ENCODE measurements at places on chromosomes 5 and 9. TPM values are rescaled to one million over a fixed set of nuclear protein-coding genes. Genes with fewer than 3 reads are reported as not detected.

Gene NEURL1B
- polyA plus RNA-seq: 3.4 TPM

Gene VCAN
- 1.4 TPM for polyA plus RNA-seq

Gene TMEM161B
- 2.5 TPM for polyA plus RNA-seq

Gene SNCAIP
- polyA plus RNA-seq: 0.49 TPM

Gene BHMT
- not detected for polyA plus RNA-seq

Gene HTR4
- polyA plus RNA-seq: not detected

Gene PCDHAC2
- 0.73 TPM for polyA plus RNA-seq

Gene CAMK2A
- polyA plus RNA-seq: 0.12 TPM

Gene ISL1
- polyA plus RNA-seq: 3.5 TPM

Gene KIF24
- 0.38 TPM for polyA plus RNA-seq

Gene TIGD6
- 2.3 TPM for polyA plus RNA-seq

Gene OCLN
- 10.9 TPM for polyA plus RNA-seq

Gene FOXD4L5
- 0.04 TPM for polyA plus RNA-seq

Gene CEL
- 2,560 TPM for polyA plus RNA-seq

Gene HEMGN
- not detected for polyA plus RNA-seq

Gene BTNL8
- 0.49 TPM for polyA plus RNA-seq

Gene C9orf153
- polyA plus RNA-seq: not detected

Gene TMED7
- polyA plus RNA-seq: 8.2 TPM

Gene CDC37L1
- 8.5 TPM for polyA plus RNA-seq

Gene RMND5B
- 29.8 TPM for polyA plus RNA-seq

Gene IGFBPL1
- 2.2 TPM for polyA plus RNA-seq

Gene ASS1
- polyA plus RNA-seq: 44.4 TPM

Gene FBLL1
- 5.4 TPM for polyA plus RNA-seq

Gene SPINK14
- not detected for polyA plus RNA-seq

Gene IRX1
- polyA plus RNA-seq: 0.61 TPM

Gene SCGB3A2
- polyA plus RNA-seq: not detected

Gene OR13C8
- not detected for polyA plus RNA-seq
